ENCODE measurements at places on chromosomes 6 and 20. TPM values are rescaled to one million over a fixed set of nuclear protein-coding genes. Genes with fewer than 3 reads are reported as not detected.

TPBG gene
- polyA plus RNA-seq: 31.0 TPM

ARMC2 gene
- polyA plus RNA-seq: 18.6 TPM

C2 gene
- polyA plus RNA-seq: 1.2 TPM

POM121L2 gene
- not detected for polyA plus RNA-seq

KCNQ5 gene
- 0.10 TPM for polyA plus RNA-seq

SLC52A3 gene
- not detected for polyA plus RNA-seq

TINAG gene
- polyA plus RNA-seq: not detected

RGS17 gene
- 44.9 TPM for polyA plus RNA-seq

OLIG3 gene
- polyA plus RNA-seq: not detected

MTFR2 gene
- polyA plus RNA-seq: 1.4 TPM

PDYN gene
- 17.3 TPM for polyA plus RNA-seq

MATN4 gene
- polyA plus RNA-seq: not detected

RPS6KA2 gene
- polyA plus RNA-seq: 34.3 TPM
